ENCODE measurements at places on chromosomes 13 and 19.

- DNase-seq: no peak
Observed at GRCh38 chr13:92500192-92500591, 726.4 kb upstream of the GPC6 start.

DNA sequence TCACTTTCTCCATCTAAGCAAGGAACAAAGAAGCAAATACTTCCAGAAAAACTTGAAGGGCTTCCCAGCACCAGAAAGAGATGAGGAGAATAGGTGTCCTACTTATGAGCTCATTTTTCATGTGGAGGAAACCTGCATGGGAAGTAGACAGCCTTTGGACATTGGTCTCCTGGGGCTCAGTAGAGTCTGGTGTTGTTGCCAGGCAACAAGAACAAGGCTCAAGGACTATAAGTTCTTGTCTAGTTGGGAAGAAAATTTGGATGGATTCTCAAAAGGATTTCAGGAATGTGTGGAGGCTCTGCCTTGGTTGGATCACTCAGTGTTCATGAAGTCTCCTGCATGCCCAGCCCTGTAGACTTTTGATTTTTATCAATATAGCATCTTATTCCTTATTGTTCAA lies 84.5 kb downstream of the MBNL2 start:
- no peak for DNase-seq

DNA sequence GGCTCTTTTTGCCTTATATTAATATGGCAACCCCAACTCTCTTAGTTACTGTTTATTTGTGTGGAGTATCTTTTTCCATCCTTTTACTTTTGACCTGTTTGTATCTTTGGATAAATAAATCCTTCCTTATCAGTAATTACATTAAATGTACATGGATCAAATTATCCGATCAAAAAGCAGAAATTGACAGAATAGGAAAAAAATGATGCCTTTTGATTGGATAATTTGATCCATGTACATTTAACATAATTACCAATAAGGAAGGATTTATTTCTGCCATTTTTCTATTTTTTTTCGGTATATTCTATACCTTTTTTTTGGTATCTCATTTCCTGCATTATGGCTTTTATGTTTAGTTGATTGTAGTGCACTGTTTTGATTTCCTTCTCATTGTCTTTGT lies 57.2 kb downstream of the ZMYM2 start:
- DNase-seq: no peak

GRCh38 chr13:50075619-50076097 lies 60.4 kb downstream of the KCNRG start:
- DNase-seq: no peak

DNA sequence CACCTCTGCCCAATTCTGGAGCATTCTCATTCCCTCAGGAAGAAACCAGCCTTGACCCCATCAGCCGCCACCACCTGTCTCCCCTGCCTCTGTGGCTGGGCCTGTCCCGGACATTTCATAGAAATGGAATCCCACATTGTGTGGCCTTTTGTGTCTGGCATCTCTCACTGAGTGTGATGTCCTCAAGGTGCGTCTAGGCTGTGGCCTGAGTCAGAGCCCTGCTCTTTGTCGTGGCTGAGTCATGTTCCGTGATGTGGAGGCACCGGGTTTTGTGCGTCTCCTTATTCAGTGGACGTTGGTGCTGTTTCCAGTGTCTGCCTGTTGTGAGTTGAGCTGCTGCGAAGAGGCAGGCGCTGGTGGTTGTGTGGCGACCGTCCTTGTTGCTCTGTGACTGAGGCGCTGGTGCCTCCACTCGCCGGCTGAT lies 3.5 kb downstream of the FZR1 start:
- no peak for DNase-seq

- no peak for DNase-seq
Observed at GRCh38 chr19:1366296-1366695, 17.4 kb upstream of the NDUFS7 start.

- DNase-seq: no peak
Observed at GRCh38 chr19:32570081-32570785, 10.8 kb upstream of the PDCD5 start.

GRCh38 chr13:112234131-112234875 lies 141.9 kb upstream of the SPACA7 start:
- DNase-seq: no peak

- no peak for DNase-seq
Observed at GRCh38 chr13:81596224-81596753, 1255.4 kb upstream of the SPRY2 start.

DNA sequence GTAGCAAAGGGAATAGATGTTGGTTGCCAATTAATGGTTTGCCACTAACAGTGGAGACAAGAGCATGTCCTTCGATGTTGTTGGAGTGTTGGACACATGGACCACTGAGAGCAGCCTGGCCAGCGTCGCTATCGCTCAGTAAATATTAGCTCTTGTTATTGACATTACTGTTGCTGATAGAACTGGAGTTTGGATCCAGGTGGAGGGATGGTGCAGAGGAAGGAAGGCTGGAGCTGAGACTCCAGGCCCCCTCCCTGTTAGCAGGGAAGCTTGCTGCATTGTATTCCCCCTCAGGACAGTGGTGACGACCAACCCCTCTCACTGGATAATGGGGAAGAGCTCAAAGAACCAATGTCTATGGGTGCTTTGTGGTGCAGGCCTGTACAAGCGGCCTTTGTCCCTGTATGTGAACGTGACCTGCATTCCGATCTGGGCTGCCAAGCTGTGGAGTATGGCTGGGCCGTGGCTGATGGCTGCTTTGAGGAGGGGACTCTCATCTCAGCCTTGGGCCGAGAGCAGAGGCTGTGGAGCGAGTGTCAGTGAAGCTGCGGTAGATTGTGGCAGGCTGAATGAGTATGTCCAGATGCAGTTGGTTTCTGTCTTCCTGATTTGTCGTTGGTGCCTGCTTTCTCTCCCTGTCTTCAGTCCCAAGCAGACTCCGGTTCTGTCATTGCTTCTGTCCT lies 7.0 kb downstream of the CLASRP start:
- DNase-seq: no peak

GRCh38 chr13:21675095-21675991 lies 4.5 kb downstream of the FGF9 start:
- DNase-seq: no peak

GRCh38 chr13:45396533-45397095 lies 21.6 kb downstream of the SLC25A30 start:
- DNase-seq: no peak

- no peak for DNase-seq
Observed at GRCh38 chr19:48900477-48901406, 630 bp downstream of the NUCB1 start.

- DNase-seq: no peak
Observed at GRCh38 chr13:18961383-18962117, 220.1 kb downstream of the TUBA3C start.

- DNase-seq: peak; percentile 38
Observed at GRCh38 chr13:97367016-97367822, 66.8 kb upstream of the RAP2A start.

DNA sequence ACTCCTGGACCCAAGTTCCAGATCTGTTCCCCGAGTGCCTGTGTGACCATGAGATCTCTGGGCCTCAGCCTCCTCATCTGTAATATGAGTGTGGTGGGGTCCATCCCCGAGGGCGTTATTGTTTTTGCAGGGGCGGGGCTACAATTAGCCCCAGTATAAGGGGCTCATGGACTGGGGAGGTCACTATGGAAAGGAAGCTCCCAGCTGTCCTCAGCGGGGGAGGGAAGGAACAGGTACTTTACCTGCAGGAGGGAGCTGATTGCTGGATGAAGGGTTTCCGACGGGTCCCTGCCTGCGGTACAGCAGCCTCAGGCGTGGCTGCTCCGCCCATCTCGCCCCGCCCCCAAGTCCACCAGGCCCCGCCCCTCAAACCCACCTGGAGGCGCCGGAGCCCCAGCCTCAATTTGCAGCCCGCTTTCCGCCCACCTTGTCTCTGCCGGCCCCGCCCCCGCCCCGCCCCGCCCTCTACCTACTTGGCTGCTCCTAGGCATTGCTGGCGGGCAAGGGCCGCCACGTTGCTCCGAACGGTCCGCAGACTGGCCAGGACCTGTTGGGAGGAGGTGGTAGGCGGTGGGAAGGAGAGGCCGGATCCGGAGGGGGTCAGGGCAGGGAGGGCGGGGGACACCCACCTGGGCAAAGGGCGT lies 5.5 kb downstream of the PDE4C start:
- DNase-seq: no peak

GRCh38 chr19:1833540-1833939 lies 14.7 kb downstream of the REXO1 start:
- no peak for DNase-seq

- DNase-seq: peak; percentile 60
Observed at GRCh38 chr13:79451500-79451962, 29.4 kb upstream of the NDFIP2 start.

DNA sequence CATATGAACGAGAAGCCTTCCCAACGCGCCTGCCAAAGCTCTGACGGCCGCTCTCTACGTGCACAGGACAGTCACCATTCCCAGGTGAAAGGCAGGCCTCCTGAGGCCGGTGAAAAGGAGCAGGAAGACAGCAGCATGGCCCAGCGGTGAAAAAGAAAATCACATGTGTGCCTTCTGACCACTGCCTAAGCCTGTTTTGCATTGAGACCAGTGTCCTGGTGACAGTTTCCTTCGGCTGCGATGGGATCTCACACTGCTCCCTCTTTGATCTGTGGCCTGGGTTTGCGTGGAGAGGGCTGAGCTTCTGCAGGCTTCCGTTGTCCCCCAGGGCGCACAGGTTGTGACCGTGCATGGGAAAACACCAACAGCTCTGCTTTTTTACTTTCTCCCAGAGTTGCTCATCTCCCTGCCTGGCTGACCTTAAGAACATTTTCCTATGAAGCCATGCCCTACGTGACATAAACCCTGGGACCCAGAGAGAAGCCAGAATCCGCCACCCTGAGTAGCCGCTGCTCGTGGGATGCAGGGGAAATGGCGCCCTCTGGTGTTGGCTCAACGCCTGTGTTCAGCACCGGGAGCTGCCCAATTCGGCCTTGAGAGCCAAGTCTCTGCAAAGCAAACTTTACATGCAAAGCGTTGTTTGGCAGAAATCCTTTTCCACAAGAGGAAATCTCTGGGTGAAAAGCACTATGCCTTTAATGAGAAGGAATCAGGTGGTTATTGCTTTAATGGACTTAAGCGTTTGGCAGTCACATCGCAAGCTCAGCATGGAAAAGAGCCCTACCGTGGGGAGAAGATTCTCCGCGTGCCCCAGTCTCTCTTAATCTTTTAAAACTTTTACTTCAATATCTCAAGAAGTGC lies 112.2 kb upstream of the GPR12 start:
- no peak for DNase-seq

DNA sequence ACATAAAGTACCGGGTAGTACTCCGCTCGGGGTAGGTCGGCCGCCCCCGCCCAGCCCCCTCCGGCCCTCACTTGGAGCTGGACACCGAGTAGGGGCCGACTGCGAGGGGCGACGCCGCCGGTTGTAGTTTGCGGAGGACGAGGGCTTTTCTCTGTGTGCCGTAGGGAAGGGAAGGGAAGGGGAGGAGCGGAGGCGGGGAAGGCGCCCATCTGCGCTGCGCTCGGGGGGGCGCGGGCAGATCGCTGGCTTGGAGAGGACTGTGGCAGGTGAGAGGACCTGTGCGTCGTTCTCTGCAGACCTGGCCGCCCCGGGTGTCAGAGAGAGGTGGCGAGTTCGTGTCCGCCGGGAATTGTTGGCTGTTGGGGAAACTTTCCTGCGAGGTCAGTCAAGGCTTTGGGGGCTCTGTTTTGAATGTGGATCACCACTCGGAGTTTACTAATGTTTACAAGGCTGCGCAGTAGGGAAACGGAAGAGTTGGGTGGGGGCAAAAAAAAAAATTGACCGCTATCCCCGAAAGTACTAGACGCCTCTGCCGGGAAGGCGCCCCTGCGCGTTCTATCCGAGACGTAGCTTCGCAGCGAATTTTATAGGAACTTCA lies 1.4 kb downstream of the ING1 start:
- DNase-seq: no peak

Measured in fibroblast of skin of left biceps (primary cell).